ENCODE measurements at places on chromosomes 16 and 17.

- no peak for DNase-seq
These were observed 21.0 kb downstream of the CYB5D2 start for GRCh38 chr17:4163951-4164350.

- DNase-seq: no peak
These were observed 63.0 kb downstream of the NLK start for GRCh38 chr17:28105501-28105900.

DNA sequence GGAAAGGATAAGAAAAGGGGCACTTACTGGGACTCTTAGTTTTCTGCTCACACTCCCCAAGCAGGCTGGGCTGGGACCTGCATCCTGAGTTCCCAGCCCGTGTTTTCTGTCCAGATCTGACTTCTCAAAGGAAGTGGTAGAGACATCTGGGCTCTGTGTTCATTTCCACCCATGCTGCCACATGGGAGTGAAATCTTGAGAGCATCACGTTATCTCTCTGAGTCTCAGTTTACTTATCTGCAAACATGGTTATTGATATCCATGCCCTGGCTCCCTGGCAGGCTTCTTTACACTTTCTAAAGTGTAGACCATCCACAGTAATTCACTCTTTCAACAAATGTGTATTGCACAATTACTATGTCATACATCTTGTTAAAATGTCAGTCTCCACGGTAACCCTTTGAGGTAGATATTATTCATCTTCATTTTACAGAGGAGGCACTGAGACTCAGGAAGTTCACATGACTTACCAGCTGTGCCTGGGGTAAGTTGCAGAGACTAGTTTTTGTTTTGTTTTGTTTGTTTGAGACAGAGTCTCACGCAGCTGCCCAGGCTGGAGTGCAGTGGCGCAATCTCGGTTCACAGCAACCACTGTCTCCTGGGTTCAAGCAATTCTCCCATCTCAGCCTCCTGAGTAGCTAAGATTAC lies 3.4 kb downstream of the ZNF688 start:
- peak; percentile 37 for DNase-seq

DNA sequence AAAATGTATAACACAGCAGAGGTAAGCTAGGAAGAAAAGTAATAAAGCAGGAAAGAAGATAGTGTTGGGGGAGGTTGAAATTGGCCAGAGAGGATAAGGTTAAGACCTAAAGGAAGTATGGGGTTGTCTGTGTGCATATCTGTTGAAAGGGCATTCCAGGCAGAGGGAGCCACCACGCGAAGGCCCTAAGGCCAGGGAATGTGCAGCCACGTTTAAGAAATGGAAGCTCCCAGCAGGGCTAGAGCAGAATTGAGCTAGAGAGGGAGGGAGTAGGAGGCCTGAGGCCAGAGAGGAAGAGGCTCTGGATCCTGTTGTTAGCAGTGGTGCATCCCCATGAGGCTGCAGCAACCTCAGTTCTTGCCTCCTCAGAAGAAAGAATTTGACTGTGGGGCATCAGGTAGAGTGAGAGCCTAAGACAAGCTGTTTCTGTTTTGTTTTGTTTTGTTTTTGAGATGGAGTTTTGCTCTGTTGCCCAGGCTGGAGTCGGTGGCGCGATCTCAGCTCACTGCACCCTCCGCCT lies 59.0 kb upstream of the CACNG5 start:
- no peak for DNase-seq

GRCh38 chr16:88763502-88764053 lies 21.4 kb downstream of the PIEZO1 start:
- DNase-seq: no peak

DNA sequence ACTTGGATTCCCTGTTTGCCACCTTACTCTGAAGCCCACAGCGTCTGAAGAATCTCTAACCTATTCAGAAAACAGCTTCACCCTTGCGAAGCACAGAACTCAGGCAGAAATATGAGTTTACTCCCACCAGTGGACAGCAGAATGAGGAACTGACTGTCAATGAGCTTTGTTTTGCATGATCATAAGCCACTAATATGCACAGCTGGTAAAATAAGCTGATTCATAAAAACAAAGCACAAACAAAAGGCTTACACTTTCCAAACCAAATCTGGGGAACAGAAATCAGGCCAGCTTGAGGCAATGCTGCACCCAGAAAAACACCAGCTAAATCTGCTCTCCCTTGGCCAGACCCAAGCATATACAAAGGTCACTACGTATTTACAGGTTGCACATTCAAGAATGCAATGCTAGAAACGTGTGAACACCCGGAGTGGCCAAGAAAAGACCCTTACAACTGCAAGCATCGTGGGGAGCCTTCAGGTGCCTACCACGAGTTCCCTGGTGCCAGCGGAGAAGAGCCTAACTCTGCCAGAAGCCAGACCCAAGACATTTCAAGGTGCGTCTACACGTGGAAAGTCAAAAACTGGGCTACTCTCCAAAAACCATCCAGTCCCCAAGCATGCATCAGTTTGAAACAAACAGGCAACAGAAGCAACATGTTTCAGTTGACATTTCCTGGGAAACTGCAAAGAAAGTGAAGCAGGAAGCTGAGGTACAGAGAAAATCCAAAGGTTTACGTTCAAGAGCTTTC lies 207.1 kb downstream of the ZFHX3 start:
- DNase-seq: no peak

DNA sequence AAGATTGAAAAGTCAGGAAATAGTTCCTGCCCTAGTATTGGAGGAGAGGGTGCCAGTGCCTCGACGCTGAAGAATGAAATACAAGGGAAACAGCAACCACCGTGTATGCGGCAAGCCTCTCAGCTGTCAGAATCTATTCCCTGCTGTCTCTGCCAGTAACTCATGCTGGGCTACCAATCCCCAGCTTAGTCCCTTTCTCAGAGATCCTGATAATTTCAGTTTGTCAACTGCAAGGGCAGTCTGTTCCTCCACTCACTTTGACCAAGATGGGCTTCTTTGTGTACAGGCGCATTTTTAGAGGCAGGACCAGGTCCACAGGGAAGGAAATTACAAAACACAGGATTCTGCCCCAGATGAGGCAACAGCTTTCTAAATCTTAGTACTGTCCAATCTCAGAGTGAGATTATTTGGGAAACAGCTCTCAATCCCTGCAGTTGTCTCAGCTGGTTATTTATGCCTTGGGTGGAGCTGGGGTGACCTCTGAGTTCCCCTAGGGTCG lies 1.3 kb downstream of the NQO1 start:
- no peak for DNase-seq

- DNase-seq: no peak
These were observed 15.0 kb downstream of the CAVIN1 start for GRCh38 chr17:42408061-42408460.

GRCh38 chr16:46618516-46618915 lies 2.7 kb downstream of the SHCBP1 start:
- DNase-seq: no peak

DNA sequence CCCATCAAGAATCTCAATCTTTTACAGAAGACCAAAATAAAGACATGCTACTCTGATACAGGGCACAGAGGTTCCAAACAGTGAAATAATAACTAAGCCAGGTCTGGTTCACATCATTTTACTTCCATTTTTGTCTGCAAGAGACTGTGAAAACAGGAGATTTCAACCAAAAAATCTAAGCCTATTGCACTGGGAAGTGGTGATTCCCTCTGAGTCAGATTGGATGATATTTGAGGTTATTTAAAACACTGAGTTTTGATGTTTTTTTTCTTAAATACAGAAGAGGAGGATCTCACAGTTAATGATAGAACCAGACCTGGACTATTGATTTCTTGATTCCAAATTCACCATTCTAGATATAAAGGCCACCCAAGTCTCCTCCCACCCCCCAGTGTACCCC lies 117.3 kb upstream of the FAM20A start:
- no peak for DNase-seq

DNA sequence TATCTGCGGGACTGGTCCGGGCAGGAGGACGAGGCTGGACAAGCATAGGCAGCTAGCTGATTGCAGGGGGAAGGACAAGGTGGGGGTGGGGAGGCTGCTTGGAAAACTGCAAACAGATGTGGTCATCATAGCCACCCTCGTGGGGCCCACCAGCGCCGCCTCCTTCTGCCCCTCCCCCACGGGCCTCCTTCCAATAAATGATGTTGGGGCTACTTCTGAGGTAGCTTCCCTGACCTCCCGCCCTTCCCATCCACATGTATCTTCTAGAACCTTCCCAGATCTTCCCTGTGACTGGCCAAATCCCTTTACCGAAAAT lies 12.3 kb upstream of the CDC42EP4 start:
- no peak for DNase-seq

DNA sequence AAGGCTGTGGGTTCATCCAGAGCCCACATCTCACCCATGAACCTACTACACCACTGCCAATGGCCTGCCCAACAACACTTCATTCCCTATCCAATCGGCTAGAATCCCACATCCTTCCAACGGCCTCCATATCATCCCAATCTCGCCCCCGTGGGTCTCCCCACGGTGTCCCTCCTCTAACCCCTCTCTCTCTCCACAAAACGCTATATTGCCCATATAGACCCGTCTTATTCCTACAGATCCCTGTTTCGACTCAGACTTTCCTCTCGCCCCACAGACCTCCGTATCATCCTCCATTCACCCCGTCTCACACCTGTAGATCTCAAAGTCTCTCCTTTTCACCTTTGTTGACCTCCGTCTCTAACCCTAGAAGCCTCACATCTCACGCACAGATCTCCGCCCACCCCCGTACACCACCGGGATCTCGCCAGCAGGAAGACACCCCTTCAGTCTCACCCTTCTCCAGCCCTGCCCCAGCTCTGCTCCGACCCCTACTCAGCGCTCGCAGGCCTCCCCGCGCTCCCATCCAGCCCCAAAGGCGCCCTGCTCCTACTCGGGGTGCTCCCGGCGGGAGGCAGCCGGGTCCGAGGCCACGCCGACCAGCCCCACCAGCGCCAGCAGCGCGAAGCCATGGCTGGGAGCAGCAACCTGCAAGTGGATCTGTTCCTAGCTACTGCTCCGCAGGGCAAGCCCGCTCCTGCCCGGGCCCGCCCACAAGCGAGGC lies at the start of gene FDXR:
TSS of gene FDXR (minus strand) at position 682 of the 724 bp plus-strand sequence. CDS start at position 632, 50 bp downstream.
- no peak for DNase-seq

DNA sequence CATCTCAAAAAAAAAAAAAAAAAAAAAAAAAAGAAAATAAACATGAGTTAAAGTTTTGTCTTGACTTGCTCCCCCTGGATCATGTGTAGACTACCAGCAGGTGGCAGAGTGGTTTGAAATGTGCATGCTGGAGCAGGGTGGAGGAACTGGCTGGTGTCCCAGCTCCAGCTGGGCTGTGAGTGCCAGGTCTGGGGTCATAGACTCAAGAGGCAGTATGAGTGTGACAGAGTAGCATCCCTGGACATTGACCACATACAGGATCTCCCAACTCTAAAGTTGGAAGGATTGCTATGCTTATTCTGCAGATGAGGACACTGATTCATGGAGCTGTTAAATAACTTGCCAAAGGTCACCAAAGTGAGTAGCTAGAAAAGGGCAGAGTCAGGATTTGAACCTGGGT lies 198.0 kb upstream of the MPHOSPH6 start:
- peak; percentile 19 for DNase-seq

GRCh38 chr16:69056421-69056820 lies 49.0 kb upstream of the HAS3 start:
- no peak for DNase-seq

Data from GM12892 (cell line).